Breast epithelium (tissue), 4 donors: ENCODE measurements at places on chromosomes 3 and 15.

DNA sequence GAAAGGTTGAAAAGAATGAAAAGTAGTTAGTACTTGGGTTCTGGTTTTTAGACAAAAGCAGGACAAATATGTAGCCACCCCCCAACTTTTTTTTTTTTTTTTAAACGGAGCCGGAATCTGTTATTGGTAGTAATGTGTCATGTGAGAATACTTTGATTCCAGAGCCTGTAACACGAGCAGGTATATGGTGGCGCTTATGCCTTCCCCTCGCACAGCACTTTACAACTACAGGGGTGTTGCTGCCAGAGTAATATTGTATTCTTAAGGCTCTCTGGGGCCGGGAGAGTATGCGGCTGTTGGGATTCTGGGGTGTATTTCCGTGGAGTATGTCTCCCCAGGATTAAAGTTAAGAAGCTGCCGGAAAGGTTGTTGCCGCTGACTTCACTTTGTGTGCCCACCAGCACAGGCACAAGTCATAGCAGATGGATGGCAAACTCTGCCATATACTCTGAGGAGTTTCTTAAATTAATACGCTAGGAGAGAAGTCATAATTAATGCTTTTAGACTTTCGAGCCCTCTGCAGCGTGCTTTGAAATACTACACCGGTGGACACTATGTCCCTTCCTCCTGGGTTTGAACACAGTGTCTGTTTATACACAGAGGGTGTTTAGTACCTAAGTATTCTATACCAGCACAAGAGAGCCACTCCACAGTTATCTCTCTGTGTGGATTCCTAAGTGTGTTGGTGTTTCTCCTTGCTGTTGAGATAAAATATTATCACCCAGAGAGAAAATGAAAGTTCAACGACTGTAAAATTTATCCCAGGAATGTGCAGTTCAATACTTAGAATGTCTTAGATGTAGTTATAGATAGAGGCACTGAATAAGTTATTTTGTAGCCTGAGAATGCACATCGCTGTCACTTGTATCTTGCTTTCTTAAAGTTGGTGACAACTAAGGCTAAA lies 1.4 kb downstream of the MBNL1 start:
- peak overlapping the region; percentile 93 for H3K4me3 ChIP-seq
- H3K4me1 ChIP-seq: no peaks in the 10 kb centered on the region

- H3K27ac ChIP-seq: no peak overlapping the region
- no peak for DNase-seq
- H3K4me1 ChIP-seq: no peaks in the 10 kb centered on the region
- H3K36me3 ChIP-seq: no peaks in the 10 kb centered on the region
- H3K27me3 ChIP-seq: no peaks in the 10 kb centered on the region
- no peak overlapping the region for H3K4me3 ChIP-seq
These were observed 271.2 kb downstream of the MAGI1 start for GRCh38 chr3:65767551-65767950.

DNA sequence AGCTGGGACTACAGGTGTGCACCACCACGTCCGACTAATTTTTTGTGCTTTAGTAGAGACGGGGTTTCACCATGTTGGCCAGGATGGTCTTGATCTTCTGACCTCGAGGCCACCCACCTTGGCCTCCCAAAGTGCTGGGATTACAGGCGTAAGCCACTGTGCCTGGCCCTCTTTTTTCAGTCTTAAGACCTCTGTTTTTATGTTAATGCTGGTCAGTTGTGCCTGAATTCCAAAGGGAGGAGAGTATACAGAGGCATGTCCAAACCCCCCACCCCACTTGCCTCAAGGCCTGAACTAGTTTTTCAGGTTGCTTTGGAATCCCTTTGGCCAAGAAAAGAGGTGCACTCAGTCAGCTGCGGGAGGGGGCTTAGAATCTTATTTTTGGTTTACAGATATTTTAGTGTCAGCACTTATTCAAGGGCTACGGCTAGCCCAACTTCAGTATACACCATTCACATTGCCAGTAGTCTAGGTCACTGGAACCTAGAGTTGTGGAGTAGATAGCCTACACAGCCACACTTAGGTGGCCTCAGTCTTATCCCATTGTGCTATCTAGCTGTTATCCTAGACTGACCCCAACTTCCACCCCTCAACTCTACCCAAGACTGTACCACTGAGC lies 128.0 kb upstream of the TPM1 start:
- H3K4me3 ChIP-seq: no peak overlapping the region
- H3K36me3 ChIP-seq: no peaks in the 10 kb centered on the region
- DNase-seq: no peak
- H3K4me1 ChIP-seq: no peaks in the 10 kb centered on the region
- H3K27ac ChIP-seq: no peak overlapping the region

DNA sequence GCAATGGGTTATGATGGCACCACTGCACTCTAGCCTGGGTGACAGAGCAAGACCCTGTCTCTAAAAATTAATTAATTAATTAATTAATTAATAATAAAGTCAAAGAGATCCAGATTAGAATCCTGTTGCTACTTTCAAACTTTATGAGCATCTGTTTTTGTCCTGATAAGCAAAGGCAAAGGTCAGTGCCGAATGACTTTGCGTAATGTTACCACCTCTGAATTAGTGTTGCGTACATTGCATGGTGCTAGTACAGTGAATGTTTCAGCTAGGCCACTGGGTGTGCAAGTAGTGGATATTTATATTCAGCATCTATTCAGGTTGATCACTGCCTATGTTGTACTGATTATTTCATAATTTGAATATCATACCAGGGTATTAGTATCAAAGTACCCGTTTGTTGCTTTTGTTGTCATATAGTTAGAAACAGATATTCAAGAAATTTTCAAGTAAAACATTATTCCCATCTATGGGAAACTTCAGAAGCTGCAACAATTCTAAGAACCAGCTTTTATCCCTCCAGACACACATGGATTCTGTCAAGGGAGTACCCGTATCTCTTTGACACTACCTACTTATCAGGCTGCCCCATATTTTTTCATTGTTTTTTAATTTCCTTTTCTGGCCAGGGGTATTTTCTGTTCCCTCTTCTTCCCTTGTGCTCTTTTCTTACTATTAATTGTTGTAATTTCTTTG lies 127.1 kb upstream of the GRM7 start:
- H3K4me3 ChIP-seq: no peak overlapping the region
- no peak for DNase-seq
- no peak overlapping the region for H3K27ac ChIP-seq
- no peaks in the 10 kb centered on the region for H3K27me3 ChIP-seq

DNA sequence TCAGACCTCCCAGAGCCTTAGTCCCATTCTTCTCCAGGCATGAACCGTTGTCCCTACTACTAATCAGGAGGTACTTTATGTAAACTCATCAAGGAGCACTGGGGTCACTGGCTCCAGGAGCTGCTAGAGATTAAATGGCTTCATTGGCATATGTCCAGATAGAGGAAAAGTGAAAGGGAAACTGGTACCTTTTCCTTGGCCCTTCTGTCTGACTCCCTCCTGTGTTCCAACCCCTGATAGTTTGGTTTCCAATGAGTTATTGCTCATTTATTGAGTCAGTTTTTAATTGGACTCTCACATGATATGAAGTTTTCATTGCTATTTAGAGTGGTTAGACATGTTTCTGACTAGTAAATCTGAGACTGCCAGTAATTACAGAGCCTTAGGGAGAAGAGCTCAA lies 130.5 kb upstream of the BFSP2 start:
- H3K4me3 ChIP-seq: no peak overlapping the region
- H3K27me3 ChIP-seq: no peaks in the 10 kb centered on the region
- H3K36me3 ChIP-seq: no peaks in the 10 kb centered on the region
- no peak for DNase-seq
